Stimulated activated CD4-positive, alpha-beta T cell treated with anti-CD3 and anti-CD28 coated beads, Interleukin-2, amount 100 ng/mL, for 24 hours (primary cell): ENCODE measurements at places on chromosomes 5 and 9.

GRCh38 chr5:68379275-68380036, 163.9 kb downstream of the PIK3R1 start:
- no peak for DNase-seq

- no peak for DNase-seq
Measured at GRCh38 chr9:72931437-72931836, 21.4 kb downstream of the ALDH1A1 start.

GRCh38 chr5:41795125-41795524, 75.1 kb downstream of the OXCT1 start:
- no peak for DNase-seq

DNA sequence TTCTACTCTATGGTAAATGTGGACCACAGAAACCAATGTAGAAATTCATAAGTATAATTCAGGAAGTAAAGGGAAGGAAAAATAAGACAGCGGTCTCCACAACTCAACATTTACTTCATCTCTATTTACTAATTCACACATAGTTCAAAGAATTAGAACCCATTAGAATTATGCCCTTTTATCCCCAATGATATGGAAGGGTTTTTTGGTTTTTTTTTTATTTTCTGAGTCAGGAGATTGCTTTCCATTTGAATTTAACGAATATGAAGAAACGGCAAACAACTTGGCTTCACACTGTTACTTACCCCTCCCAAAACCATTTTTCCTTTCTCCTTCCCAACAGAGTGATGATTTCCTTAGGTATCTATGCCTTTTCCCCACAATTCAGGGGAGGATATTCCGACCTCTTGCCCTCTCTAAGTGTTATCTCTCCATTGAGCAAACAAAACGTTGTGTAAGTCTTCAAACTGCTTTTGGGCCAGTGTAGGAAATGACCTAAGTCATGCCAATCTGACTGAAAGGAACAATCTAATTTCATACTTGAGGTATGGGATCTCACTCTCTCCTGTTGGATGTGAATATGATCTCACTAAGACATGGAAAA, 72.0 kb downstream of the CETN3 start:
- no peak for DNase-seq

- DNase-seq: no peak
Measured at GRCh38 chr5:137605411-137605810, 106.3 kb upstream of the SPOCK1 start.

DNA sequence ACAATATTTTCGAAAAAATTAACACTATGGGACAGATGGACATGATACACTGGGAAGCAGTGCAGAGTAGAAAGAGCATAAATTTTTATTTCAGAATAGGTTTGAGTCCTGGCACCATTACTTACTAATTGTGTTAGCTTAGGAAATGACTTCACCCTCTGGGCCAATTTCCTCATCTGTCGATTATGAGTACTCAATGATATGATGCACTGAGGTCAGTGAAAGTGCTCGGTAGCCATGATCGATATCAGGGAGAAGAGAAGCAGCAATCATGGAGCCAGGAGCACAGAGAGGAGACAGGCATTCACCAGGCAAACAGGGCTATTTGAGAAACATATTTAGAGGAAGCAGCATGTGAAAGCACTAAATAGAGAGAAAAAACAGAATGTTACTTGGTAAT, 29.4 kb downstream of the NR6A1 start:
- DNase-seq: no peak

DNA sequence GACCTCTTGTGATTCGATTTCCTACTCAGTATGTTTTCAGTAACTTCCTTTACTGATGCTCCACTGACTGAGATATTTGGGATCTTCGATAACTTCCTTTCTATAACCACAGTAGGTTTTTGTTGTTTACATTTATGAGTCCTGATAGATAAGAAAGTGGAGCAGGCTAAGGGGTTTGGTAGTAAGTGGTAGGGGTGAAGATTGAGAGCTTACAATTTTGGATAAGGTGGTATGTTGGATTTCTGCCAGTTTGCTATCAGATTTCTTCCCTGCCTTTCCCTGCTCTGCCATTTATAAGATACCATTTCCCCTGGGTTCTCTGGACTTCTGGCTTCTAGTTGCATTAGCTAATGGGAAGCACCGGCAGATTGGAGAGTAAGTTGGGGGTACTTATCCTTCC, 7.9 kb upstream of the NDUFS4 start:
- DNase-seq: no peak

DNA sequence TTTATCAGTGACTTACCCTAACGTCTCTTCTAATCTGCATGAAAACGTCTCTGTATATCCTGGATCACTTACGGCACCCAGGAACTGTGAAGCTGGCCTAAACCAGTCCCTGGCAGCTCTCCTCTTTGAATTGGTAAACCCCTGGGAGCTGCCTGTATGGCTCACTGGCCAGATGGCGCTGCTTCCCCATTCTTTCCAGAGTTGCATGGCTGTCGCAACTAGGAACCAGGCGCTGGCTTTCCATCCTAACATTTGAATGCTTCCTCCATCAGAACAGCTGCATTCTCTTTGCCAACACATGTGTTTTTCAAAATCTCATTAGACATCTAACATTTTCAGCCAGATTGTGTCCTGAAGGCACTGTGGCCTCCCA, 8.0 kb upstream of the PCA3 start:
- DNase-seq: no peak

GRCh38 chr5:108814551-108814950, 66.9 kb downstream of the FER start:
- no peak for DNase-seq

GRCh38 chr9:1721196-1721595, 294.0 kb upstream of the SMARCA2 start:
- DNase-seq: no peak

DNA sequence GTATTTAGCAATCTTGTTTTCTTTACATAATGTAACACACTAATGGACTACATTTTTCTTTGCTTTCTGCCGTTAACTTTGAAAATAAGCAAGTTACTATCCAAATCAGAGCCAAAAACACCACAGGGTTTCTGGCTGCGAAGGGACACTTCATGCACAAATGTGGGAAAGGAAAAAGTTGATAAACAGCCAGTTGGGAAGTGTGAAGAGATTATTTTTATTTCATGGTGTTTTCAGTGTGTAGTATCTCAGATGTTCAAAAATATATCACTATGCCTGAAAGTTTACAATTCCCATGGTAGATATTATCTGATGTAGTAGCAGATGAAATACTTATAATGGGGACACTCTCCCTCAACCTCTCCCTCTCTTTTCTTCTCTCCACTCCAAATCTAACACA, 135.3 kb downstream of the CETN3 start:
- DNase-seq: no peak

DNA sequence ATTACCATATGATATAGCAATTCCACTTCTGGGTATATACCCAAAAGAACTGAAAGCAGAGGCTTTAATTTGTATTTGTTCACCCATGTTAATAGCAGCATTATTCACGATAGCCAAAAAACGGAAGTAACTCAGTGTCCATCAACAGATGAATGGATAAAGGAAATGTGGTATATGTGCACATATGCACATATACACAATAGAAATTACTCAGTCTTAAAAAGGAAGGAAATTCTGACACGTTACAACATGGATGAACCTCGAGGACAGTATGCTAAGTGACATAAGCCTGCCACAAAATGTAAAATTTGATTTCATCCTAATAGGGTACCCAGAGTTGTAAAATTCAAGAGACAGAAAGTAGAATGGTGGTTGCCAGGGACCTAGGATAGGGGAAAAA, 54.9 kb downstream of the NUP155 start:
- DNase-seq: no peak

DNA sequence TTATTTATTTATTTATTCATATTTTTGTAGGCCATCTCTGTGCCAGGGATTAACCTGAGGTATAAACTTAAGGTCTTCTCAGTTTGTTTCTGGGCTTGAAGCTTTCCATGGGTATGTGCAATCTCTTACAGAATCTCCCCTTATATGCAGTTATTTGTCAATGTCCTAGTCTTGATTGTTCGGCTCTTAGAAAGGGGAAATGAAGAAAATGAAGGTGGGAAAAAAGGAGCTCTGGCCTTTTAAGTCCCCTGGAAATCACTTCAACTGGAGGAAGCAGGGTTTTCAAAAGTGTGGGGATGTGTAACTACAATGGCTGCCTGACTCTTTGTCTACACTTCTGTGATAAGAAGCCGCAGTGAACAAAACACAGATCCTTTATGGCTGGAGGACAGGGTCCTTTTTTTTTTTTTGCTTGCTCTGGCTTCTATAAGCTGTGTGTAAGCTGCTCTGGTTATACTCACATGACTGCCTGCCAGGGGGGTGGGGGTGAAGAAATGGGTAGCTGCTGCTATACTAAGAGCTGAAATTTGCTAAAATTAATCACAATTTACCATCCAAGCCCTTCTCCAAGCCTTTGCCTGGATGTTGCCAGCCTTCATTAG, 33.7 kb downstream of the CENPP start:
- no peak for DNase-seq

- no peak for DNase-seq
Measured at GRCh38 chr9:76519075-76519835, 60.3 kb downstream of the GCNT1 start.

- peak; percentile 30 for DNase-seq
Measured at GRCh38 chr5:151772846-151773561, 1.2 kb downstream of the G3BP1 start.

- DNase-seq: no peak
Measured at GRCh38 chr5:24742334-24742733, 97.6 kb upstream of the CDH10 start.

GRCh38 chr9:124137009-124137943, 120.5 kb upstream of the NEK6 start:
- DNase-seq: no peak
